ENCODE measurements at places on chromosomes 5 and 9.

DNA sequence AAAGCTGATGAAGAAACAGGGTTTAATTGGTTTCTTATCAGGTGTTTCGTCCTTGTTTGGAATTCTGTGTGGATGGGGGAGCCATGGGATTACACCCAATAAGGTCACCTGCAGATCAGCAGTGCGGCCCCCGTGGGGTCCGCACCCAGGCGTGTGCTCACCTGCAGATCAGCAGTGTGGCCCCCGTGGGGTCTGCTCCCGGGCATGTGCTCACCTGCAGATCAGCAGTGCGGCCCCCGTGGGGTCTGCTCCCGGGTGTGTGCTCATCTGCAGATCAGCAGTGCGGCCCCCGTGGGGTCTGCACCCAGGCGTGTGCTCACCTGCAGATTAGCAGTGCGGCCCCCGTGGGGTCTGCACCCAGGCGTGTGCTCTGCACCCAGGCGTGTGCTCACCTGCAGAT, 41.7 kb upstream of the CEP72 start:
- DNase-seq: no peak

GRCh38 chr5:160635046-160635445, 213.4 kb downstream of the PTTG1 start:
- no peak for DNase-seq

GRCh38 chr5:16437977-16438376, 27.6 kb downstream of the ZNF622 start:
- DNase-seq: no peak

GRCh38 chr9:124349267-124349666, 66.0 kb downstream of the PSMB7 start:
- DNase-seq: no peak

GRCh38 chr9:3337515-3338225, 188.1 kb downstream of the RFX3 start:
- peak; percentile 56 for DNase-seq

DNA sequence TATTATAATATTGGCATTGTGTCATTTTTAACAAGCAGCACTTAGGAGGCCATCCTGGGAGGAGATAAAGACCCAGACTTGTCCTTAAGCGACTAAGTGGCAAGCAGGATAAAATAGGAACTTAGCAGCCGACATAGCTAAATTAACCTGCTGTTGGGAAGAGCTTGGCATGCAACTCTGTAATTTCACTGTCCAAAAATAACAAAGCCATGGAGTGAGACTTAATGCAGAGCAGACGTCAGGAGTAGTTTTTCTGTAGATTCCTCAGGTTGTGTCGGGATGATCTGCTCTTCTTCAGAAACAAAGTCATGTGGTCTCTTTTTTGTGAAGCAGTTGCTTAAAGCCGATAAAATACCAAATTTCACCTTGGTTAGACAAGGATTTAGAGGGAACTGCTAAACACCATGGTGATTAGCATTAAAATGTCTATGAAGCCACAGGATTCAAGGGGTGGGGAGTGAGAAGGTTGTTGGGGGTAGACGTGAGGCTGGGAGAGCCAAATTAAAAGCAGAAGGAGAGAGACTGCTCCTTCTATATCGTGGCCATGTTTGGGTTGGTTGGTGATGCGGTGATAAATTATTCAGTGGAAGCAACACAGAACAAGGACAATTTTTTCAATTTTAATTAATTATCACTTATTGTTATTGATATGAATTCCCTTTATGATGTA, 303.0 kb downstream of the CSNK1G3 start:
- no peak for DNase-seq

- DNase-seq: no peak
Measured at GRCh38 chr5:102782217-102782872, 27.2 kb downstream of the PAM start.

DNA sequence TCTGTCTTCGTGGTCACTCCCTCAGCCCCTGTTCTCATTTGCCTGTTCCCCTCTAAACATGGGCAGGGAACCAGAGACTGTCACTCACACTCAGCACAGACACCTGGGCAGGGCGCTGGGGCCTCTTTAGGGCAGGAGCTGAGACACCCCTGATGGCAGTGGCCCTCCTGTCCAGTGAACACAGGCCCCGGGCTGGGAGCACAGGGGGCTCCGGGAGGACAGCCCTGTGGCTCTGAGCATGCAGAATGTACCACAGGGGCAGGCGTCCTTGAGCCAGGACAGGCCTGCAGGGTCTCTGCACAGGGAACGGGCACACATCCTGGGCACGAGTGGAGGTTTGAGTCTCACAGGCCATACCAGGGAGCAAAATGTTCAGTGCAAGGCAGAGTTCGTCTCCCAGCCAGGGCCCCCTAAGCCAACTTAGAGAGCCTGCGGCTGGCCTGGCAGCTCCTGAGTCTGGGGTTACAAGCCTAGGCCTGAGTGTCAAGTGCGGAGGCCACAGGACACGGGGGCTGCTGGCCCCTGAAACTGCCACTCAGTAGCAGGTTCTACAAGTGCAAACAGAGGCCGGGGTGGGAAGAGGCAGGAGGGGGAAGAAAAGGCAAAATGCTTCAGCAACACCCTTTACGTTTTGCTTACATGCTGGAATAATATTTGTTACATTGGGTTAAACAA, 55.9 kb upstream of the NKD2 start:
- no peak for DNase-seq

DNA sequence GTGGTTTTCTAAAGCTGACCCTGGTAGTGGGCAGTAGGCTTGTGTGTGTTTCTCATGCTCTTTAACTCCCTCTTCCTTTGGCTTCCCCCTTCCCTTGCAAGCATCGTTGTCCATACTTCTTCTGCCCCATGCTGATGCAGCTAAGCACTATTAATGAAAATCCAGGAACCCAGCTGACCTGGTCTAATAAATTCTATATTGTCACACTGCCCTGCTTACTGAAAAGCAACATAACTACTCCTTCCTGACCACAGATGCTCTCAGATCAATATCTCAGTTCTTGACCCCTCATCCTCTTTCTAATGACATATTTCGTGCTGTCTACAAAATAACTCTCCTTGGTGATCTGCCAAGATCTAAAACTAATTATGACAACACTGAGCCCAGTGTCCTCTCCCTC, 405.5 kb downstream of the EFNA5 start:
- DNase-seq: no peak

- no peak for DNase-seq
Measured at GRCh38 chr9:94800424-94801117, 74.1 kb downstream of the AOPEP start.

DNA sequence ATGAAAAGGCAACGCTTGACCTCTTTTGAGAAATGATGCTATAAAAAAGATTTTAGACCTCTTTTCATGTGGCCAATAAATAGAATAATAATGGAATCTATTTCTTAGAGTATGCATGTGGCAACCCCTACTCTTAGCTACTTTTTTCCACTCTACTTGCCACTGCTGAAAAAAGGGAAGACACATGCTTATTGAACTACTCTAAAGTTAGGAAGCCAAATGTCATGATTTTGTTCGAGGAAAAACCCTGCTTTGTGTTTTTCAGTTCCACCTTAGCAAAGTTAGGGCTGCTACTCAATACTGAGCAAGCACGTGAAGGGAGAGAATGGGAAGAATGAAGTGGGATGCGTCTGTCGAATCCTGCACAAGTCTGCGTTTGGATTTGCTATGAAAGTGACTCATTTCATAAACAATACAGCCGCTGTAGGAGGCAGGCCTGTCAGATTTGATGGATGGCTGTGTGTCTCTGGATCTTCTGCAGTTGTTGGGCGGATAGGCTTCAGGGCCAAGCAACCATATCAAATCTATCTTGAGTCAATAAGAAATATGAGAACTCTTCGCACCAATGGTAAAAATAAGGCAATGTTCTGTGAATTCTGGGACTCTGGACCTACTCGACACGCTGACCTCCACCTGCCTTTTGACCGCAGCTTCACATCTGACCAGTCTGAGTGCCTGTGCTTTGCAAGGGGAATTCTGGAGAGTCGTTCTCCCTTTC, 333.6 kb downstream of the PIK3R1 start:
- DNase-seq: peak; percentile 73

GRCh38 chr5:167716126-167716775, 575.2 kb upstream of the WWC1 start:
- DNase-seq: peak; percentile 12

DNA sequence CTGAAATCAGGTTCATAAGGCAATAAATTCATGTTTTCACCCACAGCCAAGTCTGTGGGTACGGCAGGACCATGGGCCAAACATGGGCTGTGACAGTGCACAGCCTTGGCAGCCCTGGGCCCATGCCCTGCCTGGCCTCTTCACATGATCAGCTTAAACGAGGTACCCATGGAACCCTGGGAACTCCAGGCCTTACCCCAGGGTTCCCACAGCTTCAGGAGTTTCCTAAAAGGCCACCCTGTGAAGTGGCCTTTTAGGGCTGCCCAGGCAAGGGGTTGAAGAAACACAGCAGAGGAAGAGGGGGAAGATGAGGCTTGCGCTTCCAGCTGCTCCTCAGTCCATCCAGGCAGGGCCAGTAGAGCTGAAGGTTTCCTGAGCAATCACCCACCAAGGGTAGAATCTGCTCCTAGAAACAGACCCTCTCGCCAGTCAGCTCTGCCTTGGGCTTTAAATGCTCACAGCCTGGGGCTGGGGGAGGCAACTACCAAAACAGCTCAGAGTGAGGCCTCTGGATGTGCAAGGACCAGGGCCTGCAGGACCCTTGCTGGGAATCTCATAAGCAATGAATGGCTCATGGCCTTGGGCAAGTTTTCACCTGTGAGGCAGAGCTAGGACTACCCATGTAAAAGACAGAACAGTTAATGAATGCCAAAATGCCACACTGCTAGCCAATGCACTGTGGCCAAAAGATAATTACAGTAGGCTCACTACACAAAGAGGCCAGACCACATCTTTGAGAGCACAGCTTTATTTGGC, 79.3 kb upstream of the LRRTM2 start:
- no peak for DNase-seq

GRCh38 chr9:18890372-18890771, 142.6 kb downstream of the SAXO1 start:
- DNase-seq: peak; percentile 62

DNA sequence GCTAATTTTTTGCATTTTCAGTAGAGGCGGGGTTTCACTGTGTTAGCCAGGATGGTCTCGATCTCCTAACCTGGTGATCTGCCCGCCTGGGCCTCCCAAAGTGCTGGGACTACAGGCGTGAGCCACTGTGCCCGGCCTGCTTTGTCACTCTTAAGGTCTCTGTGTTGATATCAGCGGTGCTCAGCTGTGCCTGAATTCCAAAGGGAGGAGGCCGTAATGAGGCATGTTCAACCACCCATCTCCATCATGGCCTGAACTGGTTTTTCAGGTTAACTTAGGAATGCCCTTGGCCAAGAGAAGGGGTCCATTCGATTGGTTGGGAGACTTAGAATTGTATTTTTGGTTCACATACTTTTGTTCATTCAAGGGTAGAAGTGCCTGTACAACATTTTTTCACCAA, 22.0 kb downstream of the HSD17B3 start:
- no peak for DNase-seq

DNA sequence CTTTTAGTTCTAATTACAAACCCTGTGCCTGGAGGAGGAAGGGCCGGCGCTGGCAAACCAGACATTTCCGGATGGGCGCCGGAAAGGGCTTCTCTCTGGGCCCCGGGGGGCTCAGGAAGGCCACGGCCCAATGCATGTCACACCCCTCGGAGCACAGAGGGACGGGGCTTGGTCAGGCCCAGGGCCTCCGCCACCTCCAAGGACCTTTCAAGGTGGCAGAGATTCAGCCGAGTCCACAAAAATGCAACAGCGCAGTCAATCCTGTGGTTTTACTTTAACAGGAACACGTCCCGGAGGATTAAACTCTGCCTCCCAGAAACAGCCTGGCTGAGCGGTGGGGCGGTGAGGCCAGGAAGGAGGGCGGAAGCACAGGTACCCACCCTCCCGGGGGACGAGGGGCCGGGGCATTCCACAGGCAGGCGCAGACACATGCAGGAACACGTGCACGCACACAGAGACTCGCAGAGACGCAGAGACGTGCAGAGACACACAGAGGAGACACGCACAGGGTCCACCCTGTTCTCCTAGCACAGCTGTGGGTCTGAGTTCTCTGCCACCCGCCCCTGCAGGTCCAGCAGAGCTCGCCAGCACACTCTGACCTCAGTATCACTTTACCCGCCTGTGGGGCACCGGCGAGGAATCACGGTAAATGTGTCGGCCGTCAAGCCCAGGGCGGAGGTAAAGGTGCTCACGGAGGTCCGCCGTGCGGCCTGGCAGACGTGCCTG, 23.0 kb downstream of the SLC9A3 start:
- no peak for DNase-seq

GRCh38 chr5:7391814-7392692, 3.9 kb upstream of the ADCY2 start:
- DNase-seq: no peak

DNA sequence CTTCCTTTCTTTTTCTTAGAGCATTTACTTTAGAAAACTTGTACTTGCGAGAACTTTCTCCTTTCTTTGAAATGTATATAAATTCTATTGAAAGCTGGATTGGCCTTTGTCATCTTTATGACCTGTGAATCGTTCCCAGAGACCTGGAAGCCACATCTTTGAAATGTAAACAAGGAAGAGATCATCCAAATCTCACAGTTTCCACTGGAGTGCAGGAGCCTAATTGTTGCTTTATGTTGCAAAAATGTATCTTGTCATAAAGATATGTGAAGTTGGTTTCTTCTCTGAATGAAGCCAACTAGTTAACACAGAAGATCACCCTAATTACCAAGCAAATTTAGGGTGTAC, 1101.8 kb downstream of the TAF11L14 start:
- DNase-seq: no peak

- no peak for DNase-seq
Measured at GRCh38 chr9:126592461-126592860, 21.3 kb upstream of the LMX1B start.

DNA sequence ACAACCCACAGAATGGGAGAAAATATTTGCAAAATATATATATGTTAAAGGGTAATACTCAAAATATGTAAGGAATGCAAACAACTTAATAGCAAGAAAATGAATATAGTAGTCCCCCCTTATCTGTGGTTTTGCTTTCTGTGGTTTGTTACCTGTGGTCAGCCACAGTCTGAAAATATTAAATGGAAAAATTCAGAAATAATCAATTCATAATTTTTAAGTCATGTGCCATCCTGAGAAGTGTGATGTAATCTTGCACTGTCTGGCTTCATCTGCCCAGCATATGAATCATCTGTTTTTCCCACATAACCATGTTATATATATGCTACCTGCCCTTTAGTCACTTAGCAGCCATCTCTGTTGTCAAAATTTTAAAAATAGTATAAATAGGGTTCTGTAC, 11.7 kb downstream of the CER1 start:
- DNase-seq: no peak

- no peak for DNase-seq
Measured at GRCh38 chr9:41229408-41230401, 40.6 kb upstream of the ZNG1F start.

DNA sequence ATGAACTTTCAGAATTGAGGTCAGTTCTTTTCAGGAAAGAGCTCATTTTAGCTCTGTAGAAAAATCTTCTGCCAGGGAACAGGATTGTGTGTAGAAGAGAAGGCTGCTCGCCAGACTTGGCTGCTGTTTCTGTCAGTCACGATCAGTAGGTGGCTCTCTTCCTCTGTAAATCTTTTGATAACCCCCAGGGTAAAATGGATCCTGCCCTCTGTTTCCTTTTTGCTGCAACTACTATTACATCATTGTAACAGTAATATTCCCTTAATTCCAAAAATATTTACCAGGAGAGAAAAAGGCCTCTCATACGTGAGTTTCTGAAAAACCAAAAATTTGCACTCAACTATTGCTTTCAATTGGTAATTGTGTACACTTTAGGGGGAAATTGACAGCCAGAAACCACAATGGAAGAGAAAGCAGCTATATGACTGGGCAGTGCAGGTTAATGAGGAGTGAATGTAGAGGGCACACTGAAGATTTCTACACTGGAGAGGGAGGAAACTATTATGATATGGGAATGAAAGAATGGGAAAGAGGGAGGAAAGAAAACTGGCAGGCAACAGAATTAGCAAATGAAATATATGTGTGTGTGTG, 12.3 kb downstream of the IFNA21 start:
- peak; percentile 17 for DNase-seq

GRCh38 chr9:133453651-133454050, 6.1 kb upstream of the CACFD1 start:
- DNase-seq: no peak

Measured in skeletal muscle cell (primary cell).